ENCODE measurements at places on chromosomes 11 and 22.

DNA sequence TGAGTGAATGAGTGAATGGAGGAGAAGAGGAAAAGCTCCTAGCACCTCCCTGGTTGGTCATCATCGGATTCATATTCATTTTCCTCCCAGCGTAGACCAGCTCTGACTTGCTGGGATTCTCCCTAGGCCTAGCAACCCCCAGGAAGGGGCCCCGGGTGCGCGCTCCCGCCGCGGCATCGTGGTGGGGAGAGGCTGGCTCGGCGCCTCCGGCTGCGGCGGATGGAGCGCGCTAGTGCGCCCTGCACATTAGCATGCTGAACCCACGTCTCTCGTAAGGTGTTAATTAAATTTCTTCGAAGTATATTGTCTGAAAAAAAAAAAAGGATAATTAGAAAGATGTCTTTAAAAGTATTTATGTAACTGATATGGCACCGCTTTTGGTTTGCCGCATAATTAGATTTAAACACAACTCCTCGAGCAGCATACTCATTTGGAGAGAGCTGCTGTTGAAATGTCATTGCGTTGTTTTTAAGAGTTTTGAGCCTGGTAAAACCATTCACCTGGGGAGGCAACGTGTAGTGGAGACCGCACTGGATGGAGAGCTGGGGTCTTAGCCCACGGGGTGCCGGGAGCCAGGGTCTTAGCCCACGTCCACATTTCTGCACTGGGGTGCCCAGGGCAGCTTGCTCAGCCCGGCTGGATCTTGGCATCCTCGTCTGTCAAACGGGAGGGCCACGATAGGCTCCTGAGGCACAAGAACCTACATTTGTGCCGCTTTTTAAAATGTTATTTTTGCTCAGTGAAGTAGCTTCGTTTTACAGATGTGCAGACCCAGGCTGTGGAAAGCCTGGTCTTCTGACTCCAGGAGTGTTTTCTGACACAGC is 21.8 kb downstream of the MPPED1 start:
- no peak for DNase-seq

DNA sequence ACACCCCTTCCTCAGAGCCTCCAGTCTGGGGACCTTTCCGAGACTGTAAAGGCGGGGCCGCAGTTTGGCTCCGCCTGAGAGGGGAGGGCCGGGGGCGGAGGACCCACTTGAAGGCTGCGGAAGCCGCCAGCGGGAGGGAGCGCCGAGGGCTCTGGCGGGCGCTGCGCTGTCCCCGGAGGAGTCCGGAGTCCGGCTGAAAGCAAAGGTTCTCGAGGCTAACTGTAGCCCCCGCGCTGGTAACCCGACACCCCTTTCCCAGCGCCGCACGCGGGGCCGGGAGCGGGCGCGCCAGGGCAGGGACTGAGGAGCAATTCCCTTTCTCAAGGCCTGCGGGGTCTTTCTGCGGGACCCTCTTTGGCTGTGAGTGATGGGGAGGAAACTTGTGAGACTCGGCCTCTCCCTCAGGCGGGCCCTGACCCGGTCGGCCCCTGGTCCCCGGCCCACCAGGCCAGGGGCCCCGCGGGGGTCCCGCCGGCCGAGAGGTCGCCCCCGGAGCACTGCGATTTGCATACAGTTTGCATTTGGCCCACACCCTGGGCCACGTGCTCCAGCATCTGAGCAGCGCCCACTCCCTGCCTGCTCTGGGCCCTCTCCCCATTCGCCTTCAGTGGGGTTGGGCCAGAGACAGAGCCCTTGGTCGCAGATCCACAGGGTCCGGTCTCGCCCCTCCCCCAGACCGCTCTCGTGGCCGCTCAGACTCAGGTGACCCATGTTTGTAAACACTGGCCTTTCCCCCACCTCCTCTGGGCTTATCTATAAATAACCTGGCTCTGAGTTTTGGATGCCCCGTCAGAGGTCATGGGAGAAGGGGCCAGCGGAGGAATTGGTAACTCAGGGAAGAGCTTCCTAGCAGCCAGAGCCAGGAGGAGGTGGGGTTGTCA is 519 bp upstream of the ART5 start:
- peak; percentile 10 for DNase-seq

DNA sequence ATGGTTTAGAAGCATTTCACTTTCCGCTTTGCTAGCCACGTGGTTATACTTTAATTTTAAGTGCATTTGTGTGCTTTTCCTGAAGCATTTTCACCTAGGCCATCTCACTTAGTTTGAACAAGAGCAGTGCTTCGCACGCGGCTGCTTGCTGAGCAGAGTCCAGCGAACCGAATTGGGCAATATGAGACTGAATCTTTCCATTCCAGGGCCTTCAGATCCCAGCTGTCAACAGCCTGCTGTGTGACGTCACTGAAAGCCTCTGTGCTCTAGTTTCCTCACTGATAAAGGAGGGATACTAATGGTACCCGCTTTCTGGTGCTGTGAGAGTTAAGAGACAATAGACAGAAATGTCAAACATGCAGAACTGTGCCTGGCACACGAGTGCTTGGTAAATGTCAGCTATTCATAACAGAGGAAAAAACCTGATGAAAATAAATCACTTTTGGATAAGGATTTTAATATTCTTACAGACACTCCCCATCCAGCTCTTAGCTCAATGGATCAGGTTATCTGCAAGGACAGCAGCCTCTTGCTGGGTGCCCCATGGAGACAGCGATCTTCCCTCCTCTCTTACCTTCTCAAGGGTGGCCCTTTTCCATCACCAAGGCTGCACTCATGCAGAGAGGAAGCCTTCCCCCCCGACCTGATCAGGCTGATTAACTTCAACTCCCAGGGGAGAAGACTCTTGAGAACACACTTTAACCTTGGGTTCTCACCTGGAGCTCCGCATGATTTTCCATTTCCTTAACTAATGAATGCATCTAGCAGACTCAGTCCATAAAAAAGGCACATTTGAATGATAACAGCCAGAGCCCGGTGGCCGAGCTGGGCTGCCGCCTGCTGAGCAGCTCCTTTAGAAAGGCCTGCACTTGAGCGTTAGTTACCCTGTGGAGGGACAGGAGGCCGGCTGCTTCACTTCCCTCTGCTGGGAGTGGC is 3.5 kb upstream of the GLB1L3 start:
- DNase-seq: no peak

GRCh38 chr11:128549256-128549944 is 38.0 kb downstream of the ETS1 start:
- DNase-seq: no peak

DNA sequence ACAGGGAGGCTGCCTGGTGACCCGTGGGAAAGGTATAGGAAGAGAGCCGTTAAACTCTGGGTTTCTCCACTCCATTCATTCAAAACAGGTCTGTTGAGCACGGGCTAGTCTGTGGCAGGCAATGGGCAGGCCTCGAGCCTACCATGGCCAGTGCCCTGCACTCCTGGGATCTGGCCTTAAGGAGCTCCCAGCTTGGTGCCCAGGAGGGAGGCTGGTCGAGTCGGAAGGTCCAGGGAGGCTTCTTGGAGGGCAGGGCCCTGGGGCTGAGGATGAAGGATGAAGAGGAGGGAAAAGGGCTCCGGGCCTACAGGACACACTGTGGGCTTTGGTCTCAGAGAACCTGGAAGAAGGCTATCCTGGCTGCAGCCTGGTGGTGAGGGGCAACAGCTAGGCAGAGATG is 41.9 kb upstream of the MN1 start:
- no peak for DNase-seq

- no peak for DNase-seq
These were observed 93.8 kb downstream of the MIAT start for GRCh38 chr22:26751217-26751616.

- no peak for DNase-seq
These were observed 39.4 kb downstream of the MOV10L1 start for GRCh38 chr22:50129121-50129736.

GRCh38 chr22:31179345-31179744 is 19.4 kb downstream of the RNF185 start:
- DNase-seq: no peak

- DNase-seq: no peak
These were observed 53.1 kb downstream of the THAP12 start for GRCh38 chr11:76327756-76328388.

- no peak for DNase-seq
These were observed 76.4 kb downstream of the CDKN1C start for GRCh38 chr11:2808850-2809846.

DNA sequence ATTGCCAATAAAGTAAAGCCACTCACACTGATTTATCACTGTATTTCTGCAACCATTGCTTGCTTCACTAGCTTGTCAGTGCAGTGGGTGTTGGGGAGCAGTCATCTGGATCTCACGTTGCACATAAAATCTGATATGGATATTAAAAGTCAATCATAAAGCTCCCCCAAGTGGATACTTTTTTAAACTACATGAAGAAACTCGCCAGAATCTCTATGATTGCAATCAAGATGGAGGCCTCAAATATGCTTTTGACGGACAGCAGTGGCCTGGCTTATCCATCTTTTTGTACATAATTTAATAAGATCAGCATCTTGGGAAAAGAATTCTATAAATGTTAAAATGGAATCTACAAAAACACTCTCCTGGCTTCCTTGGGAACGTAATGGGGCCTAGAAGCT is 137.7 kb downstream of the WT1 start:
- DNase-seq: no peak

DNA sequence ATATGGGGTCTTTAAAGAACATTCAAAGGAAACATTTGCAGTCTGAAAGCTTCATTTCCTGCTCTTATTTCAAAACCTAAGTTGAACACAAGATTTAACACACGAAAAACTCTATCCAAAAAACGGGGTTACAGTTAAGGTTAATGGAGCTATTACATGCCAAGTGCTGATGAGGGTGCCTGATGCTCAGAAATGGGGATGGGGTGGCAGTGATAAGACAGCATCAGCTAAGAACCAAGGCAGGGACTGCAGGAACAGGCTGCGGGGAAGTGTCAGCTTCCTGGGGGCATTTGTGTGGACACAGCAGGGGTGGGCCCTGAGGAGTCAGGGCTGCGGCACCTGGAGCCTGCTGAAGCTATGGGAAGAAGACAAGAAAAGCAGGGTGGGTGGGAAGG is 12.2 kb downstream of the DGCR2 start:
- no peak for DNase-seq

DNA sequence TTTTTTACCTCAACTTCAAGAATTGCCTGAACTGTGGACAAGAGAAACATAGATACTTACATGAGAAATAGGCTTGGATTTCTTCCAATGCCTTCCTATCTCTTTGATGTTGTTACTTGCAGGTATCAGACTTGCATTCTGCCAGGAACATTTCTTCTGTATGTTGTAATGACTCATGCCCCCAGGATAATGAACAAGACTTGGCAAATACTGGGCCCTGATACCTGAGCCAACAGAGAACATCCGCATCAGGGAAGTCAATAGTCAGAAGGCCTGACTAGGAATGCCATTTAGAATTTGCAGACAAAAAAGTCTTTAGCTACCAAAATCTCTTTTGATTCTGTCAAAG is 273.7 kb upstream of the KIRREL3 start:
- DNase-seq: no peak

DNA sequence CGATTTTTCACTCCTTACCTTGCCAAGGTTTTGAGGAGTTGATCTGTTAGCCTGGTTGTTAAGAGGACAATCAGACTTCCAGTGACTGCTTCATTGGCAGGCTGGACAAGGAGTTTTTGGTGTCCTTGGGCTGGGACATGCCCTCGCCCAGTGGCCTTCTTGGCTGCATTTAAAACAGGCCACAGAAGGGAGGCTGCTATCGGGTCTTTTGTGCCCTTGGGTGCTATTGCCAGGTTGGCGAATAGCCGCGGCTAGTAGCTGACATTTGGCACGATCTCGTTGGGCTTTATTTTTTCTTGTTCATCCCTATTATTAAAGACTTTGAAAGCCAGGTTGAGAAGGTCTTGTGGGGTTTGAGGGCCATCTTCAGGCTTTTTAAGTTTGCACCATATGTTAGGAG is 99.4 kb downstream of the ELP4 start:
- DNase-seq: no peak

DNA sequence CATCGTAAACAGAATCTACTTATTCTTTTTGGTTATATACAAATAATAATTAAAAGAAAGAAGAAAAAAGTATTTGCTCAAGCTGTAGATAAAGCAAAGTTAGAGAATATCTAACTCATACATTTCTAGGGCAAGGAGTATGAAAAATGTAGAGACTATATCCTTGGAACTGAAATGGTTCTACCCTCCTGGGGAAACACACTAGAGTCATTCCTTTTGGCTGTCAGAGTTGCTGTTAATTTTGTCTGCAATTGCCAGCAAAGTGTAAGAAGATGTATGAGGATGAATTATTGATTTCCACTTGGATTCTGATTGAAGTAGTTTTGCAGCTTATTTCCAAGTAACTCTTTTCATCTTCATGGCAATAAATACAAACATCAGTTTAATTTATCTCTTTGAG is 69.1 kb downstream of the SLC17A6 start:
- DNase-seq: no peak

DNA sequence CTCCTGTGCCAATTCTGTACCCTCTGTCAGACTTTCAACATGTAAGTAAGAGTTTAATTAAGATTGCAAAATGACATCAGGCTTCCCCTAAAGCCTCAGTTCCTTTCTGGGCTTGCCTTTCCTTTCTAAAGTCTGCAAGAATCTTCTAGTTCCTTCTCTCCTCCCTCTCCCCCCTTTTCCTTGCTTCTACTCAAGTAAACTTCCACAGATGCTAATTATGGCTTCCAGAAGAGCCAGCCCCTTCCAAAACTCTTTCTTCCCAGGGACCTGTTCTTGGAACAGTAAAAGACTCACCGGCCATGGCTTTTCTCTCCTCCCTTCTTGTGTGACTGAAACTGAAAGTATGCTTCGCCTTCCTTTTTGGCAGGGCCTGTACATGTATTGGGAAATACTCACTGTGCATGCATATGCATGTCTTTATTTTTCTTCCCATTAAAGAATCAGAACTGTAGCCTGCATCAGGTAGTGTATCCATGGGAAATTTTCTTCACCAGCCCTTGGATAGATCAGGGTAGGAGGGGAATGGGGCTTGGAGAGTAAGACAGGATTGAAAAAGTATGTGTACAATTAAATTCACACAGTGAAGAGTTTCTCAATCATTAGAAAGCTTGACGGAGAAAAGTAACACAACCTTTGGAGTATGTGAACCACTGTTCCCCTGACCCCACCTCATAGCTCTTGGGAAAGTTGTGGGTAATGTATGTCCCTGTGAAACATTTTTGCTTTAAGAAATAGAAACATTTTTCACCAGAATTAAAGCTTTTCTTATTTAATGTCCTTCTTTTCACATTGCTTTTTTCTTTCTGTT is at the start of gene CASP1:
TSS of gene CASP1 (minus strand) at position 332 of the 808 bp plus-strand sequence. CDS start at position 301, 31 bp downstream.
- DNase-seq: no peak

DNA sequence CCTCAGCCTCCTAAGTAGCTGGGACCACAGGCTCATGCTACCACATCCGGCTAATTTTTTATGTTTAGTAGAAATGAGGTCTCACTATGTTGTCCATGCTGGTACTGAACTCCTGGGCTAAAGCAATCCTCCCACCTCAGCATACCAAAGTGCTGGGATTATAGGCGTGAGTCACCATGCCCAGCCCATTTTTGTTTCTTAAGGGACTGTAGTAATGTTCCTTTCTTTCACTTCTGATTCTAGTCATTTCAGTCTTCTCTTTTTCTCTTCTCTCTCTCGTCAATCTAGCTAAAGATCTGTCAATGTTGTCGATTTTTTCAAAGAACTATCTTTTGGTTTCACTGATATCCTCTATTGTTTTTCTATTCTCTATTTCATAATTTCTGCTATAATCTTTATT is 111.0 kb upstream of the APOA1 start:
- no peak for DNase-seq

- DNase-seq: no peak
These were observed 415.4 kb downstream of the MN1 start for GRCh38 chr22:27386186-27386585.

GRCh38 chr11:35661534-35661933 is 1.0 kb upstream of the TRIM44 start:
- no peak for DNase-seq

- no peak for DNase-seq
These were observed 3.3 kb upstream of the GRAMD1B start for GRCh38 chr11:123426789-123427188.

- no peak for DNase-seq
These were observed 54.0 kb downstream of the KCNQ1OT1 start for GRCh38 chr11:2645779-2646118.
